HepG2 (cell line): ENCODE measurements at places on chromosomes 7 and 10.

DNA sequence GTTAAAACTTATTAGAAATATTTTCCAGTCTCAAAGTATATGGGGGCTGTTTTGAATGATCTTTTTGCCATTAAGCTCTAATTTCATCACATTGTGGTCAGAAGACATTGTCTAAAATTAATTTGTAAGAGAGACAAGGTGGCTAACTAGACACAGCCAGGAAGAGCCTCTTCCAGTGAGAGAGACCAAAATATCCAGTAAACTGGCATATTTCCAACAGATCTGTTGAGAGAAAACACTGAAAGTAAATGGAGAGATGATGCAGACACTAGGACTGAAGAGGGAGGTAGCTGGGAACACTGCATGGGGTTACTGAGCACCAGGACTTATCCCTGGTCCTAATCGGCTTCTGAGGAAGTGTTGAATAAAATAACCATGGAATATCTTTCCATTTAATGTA lies 101.5 kb upstream of the TAS2R16 start:
- DNase-seq: no peak

- DNase-seq: no peak
Measured at GRCh38 chr10:2488446-2489005, 578.8 kb upstream of the PFKP start.

- no peak for DNase-seq
Measured at GRCh38 chr7:157964016-157964415, 623.6 kb downstream of the PTPRN2 start.

DNA sequence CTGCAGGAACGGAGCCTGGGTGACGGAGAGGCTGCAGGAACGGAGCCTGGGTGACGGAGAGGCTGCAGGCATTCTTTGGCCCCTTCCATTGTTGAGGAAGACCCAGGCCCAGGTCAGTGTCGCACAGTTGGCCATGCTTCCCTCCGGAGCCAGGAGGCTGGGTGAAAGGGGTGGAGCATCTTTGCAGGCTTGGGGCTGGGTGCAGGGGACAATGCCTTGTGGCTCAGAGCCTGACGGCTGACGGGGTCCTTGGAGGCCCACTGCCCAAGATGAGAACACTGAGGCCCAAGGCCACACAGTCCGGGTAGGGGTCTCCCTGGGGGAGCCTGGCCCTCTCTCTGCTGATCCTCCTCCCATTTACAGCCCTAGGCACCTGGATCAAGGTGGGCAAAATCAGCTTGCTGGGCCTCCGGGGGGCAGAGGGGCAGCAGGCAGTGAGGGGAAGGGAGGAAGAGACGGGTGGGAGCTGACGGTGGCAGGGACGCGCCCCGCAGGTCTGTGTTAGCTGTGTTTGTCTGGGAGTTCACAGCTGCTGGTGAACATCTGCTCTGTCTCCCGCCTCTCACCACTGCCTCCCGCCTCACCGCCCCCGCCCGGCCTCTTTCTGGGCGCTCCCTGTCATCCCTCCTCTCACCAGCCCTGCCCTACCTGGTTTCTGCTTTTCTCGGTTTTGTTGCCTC lies 30.6 kb upstream of the PCBD1 start:
- DNase-seq: no peak

GRCh38 chr7:69429911-69430383 lies 168.3 kb upstream of the AUTS2 start:
- no peak for DNase-seq

GRCh38 chr7:17275749-17276671 lies 22.4 kb upstream of the AHR start:
- DNase-seq: peak; percentile 68
